ENCODE measurements at places on chromosomes 16 and 17.

GRCh38 chr17:51711581-51711980 lies 446.9 kb downstream of the CA10 start:
- H3K4me1 ChIP-seq = no peaks in the 10 kb centered on the region
- no peak overlapping the region for H3K27ac ChIP-seq
- no peak for DNase-seq
- H3K4me3 ChIP-seq = no peak overlapping the region
- no peaks in the 10 kb centered on the region for H3K36me3 ChIP-seq

DNA sequence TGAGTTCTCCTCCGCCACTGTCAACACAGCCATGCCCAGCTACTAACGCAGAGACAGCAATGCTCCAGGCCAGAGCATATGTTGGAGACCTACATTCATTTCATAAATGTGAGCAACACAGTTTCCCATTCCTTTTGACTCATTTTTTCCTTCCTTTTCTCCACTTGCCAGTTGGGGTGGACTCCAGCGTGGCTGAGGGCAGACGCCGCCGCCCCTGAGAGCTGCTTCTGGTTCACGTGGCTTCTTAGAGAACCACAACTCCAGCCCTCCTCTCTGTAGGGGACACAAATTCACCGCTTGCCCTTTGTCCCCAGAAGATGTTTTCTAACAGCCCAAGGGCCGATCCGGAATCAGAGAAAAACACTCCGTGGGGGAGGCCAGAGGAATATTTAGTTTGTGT lies 45.8 kb upstream of the ZCCHC14 start:
- DNase-seq = no peak
- H3K4me3 ChIP-seq = no peak overlapping the region
- peaks cover 2% of the 10 kb centered on the region for H3K27me3 ChIP-seq

DNA sequence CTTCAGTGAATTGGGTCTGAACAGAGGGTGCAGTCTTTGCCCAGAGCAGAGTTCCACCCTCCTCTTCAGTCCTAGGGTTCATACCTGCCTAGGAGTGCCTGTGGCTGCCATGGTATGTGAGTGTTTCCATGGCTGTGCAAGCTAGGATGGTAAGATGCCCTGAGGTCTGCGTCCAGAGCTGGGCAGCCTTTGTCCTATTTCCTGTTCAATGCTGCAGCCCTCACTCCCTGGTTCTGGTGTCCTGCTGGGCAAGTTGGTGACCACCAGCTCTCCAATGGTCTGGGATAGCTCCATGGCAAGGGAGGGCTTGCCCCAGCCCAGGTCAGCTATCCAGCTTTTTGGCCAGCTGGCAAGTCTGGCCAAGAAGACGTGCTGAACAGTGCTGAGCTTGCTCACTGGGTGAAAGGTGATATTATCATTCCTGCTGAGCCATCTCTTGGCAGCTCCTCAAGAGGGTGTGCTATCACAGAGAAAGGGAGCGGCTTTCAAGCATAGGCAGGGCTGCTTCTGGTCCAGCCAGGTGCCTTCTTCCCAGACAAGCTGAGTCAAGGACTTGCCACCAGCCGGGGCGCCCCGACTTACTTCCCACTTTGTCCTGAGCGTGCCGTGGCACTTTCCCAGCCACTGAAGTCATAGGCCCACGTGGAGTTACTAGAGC lies 13.0 kb upstream of the NFATC3 start:
- peaks cover 45% of the 10 kb centered on the region for H3K4me1 ChIP-seq
- H3K27me3 ChIP-seq = no peaks in the 10 kb centered on the region
- H3K4me3 ChIP-seq = no peak overlapping the region
- peak overlapping the region; percentile 72 for H3K27ac ChIP-seq

DNA sequence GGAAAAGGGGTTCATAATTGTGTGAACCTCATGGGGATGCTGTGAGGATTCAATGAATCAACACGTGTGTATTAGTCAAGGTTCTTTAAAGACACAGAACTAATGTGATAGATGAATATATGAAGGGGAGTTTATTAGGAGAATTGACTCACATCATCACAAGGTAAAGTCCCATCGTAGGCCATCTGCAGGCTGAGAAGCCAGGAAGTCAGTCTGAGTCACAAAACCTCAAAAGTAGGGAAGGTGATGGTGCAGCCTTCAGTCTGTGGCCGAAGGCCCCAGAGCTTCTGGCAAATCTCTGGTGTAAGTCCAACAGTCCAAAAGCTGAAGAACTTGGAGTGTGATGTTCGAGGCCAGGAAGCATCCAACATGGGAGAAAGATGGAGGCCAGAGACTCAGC lies 413.4 kb downstream of the CDH13 start:
- no peaks in the 10 kb centered on the region for H3K36me3 ChIP-seq
- H3K4me3 ChIP-seq = no peak overlapping the region
- H3K27me3 ChIP-seq = no peaks in the 10 kb centered on the region

DNA sequence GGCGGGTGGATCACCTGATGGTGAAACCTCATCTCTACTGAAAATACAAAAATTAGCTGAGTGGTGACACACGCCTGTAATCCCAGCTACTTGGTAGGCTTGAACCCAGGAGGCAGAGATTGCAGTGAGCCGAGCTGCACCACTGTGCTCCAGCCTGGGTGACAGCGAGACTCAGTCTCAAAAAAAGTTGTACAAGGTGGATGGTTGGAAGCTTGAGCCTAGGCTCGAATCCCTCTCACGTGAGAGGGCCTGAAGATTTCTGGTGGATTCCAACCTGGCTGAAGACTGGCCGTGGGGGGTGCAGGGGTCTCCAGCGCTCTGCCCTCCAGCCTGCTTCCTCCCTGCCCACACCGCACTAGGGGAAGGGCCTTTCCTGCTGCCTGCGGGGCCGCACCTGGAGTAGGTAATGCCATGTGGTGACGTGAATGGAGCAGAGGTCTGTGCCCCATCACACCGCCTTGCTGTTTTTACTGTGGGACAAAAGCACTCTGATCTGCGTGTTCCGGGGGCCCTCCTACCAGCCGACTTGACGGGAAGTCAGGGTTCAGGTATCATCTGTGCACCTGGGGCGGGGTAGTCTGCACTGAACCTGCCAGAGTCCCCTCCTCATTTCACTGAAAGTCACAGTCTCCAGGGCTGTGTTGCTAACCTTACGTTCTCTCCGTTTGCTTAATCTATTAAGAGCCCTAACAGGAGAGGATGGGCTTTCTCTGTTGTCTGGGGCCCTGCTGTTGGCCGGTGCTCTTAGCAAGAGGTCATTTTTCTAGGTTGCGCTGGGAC lies 4.2 kb downstream of the RPL13 start:
- no peak overlapping the region for H3K27ac ChIP-seq
- peaks cover 30% of the 10 kb centered on the region for H3K4me1 ChIP-seq
- DNase-seq = no peak

DNA sequence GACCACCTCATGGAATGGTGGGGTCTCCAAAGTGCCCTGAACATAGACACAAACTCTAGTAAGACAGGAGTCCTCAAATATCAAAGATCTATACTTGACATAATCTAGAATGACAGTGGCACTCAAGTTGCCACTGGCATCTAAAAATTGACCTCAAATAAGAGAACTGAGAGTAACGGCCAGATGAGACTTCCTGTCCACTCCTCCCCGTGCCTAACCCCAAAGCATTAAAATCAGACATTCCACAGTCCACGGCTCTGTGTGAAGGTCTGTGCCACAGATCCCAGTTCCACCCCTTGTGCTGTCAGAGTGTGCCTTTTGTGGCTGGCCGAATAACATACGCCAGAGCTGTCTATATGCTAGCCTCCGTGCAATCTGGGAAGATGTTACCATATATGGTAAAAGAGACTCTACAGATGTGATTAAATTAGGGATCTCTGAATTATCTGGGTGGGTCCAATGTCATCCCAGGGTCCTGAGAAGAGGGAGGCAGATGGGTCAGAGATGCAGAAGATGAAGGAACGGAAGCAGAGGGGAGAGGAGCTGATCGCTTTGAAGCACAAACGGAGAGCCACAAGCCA lies 21.0 kb upstream of the EVPL start:
- H3K27ac ChIP-seq = no peak overlapping the region
- peaks cover 37% of the 10 kb centered on the region for H3K36me3 ChIP-seq
- no peaks in the 10 kb centered on the region for H3K27me3 ChIP-seq

- no peaks in the 10 kb centered on the region for H3K27me3 ChIP-seq
- no peak overlapping the region for H3K4me3 ChIP-seq
- no peaks in the 10 kb centered on the region for H3K4me1 ChIP-seq
These were observed 86.1 kb downstream of the ZFHX3 start for GRCh38 chr16:72961863-72962262.

DNA sequence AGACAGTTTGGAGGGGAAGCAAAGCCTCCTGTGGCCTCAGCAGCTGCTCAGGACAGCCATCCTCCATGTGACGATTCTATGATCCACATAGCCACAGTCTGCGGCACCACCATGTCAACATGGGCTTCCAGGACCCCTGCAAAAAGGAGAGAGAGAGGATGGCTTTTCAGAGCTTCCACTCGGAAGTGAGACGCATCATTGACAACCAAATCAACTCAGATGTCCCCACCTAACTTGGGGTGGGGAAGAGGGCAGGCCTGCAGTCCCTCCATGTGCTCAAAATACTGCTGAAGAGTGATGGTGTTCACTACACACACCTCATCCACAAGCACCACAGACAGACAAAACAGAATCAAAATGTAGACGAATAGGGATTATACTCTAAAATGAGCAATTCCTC lies 5.9 kb upstream of the METTL16 start:
- peaks cover 1% of the 10 kb centered on the region for H3K4me1 ChIP-seq
- no peak overlapping the region for H3K27ac ChIP-seq
- no peak overlapping the region for H3K4me3 ChIP-seq
- no peaks in the 10 kb centered on the region for H3K27me3 ChIP-seq
- DNase-seq = no peak

- no peak overlapping the region for H3K27ac ChIP-seq
- no peaks in the 10 kb centered on the region for H3K36me3 ChIP-seq
These were observed 27.2 kb downstream of the SNX20 start for GRCh38 chr16:50653633-50654519.

DNA sequence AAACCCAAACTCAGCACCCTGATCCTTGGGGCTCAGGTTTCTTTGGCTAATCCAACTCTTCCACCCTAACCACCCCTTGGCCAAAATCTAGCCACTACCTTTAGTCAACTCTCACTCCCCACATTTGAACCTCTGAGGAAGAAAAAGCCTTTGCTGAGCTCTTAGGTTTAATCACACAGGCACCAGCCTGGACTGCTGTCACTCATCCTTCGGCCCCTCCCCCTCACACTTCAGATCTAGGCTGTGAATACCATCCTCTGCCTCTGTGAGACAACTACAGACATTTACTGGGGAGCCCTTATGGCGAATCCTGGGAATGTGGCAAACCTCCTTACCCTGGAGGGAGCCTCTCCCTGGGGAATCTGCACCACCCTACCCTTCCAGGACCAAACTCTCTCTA lies 5.3 kb upstream of the RNASEK start:
- H3K36me3 ChIP-seq = peaks cover 29% of the 10 kb centered on the region
- H3K4me1 ChIP-seq = peaks cover 27% of the 10 kb centered on the region
- no peaks in the 10 kb centered on the region for H3K27me3 ChIP-seq
- no peak for DNase-seq

GRCh38 chr16:84239141-84239769 lies 557 bp downstream of the KCNG4 start:
- no peaks in the 10 kb centered on the region for H3K4me1 ChIP-seq
- DNase-seq = no peak
- no peak overlapping the region for H3K4me3 ChIP-seq
- no peaks in the 10 kb centered on the region for H3K36me3 ChIP-seq
- no peak overlapping the region for H3K27ac ChIP-seq
- peaks cover 43% of the 10 kb centered on the region for H3K27me3 ChIP-seq

- H3K27ac ChIP-seq = no peak overlapping the region
- H3K4me1 ChIP-seq = peaks cover 27% of the 10 kb centered on the region
- H3K36me3 ChIP-seq = no peaks in the 10 kb centered on the region
- DNase-seq = no peak
- H3K4me3 ChIP-seq = no peak overlapping the region
These were observed 45.0 kb upstream of the SMURF2 start for GRCh38 chr17:64707050-64707591.

- H3K27me3 ChIP-seq = no peaks in the 10 kb centered on the region
- peaks cover 29% of the 10 kb centered on the region for H3K4me1 ChIP-seq
- H3K36me3 ChIP-seq = no peaks in the 10 kb centered on the region
- peak overlapping the region; percentile 40 for H3K27ac ChIP-seq
These were observed 948 bp downstream of the UTP18 start for GRCh38 chr17:51261024-51261963.

GRCh38 chr16:57537194-57537505 lies 779 bp upstream of the CCDC102A start:
- peak overlapping the region; percentile 84 for H3K4me3 ChIP-seq
- no peaks in the 10 kb centered on the region for H3K27me3 ChIP-seq
- peaks cover 87% of the 10 kb centered on the region for H3K4me1 ChIP-seq

GRCh38 chr17:17084941-17085340 lies 42.7 kb downstream of the MPRIP start:
- peaks cover 49% of the 10 kb centered on the region for H3K36me3 ChIP-seq
- no peak for DNase-seq
- no peak overlapping the region for H3K4me3 ChIP-seq
- no peak overlapping the region for H3K27ac ChIP-seq
- no peaks in the 10 kb centered on the region for H3K4me1 ChIP-seq
- H3K27me3 ChIP-seq = no peaks in the 10 kb centered on the region

DNA sequence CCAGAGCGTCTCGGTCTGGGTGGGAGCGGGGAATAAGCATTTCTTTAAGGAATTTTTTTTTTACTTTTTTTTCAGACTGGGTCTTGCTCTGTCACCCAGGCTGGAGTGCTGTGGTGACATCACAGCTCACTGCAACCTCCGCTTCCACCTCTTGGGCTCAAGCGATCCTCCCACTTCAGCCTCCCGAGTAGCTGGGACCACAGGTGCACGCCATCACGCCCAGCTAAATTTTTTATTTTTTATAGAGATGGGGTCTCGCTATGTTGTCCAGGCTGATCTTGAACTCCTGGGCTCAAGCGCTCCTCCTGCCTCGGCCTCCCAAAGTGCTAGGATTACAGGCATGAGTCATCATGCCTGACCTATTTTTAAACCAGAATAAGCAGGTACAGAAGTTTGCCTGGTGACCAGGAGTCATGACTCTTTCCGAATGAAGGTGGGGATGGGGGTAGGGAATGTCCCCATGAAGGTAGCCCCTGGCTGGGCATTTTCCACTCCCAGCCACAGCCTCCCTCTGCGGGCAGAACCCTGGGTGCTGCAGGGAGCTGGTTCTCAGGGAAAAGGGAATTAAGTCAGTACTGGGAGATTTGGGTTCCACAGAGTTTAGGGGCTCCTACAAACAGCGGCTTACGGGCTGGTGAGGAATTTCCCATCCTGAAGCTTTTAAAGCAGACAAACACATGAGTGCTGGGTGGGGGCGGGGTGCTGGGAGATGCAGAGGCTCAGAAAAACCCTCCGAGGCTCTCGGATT lies 48.3 kb downstream of the TBC1D16 start:
- H3K4me3 ChIP-seq = no peak overlapping the region
- no peaks in the 10 kb centered on the region for H3K4me1 ChIP-seq
- H3K27me3 ChIP-seq = no peaks in the 10 kb centered on the region
- no peaks in the 10 kb centered on the region for H3K36me3 ChIP-seq

DNA sequence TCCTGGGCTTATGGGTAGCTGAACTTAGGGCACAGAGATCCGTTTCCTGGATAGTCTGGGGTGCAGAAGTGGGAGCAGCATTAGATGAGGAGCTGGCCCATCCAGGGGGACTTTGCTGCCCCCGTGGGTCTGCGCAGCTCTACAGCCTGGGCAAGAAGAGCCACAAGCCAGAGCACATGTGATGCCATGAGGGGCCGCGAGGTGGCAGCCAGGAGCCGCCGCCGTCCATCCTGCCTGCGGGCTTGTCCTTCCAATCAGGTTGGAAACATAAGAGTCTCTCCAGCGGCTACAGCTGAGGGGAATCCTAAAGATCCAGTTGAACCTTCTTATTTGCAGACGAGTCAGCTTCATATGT lies 21.9 kb downstream of the C1QTNF1 start:
- H3K36me3 ChIP-seq = no peaks in the 10 kb centered on the region
- H3K4me1 ChIP-seq = no peaks in the 10 kb centered on the region
- H3K27ac ChIP-seq = no peak overlapping the region
- H3K27me3 ChIP-seq = no peaks in the 10 kb centered on the region
- no peak overlapping the region for H3K4me3 ChIP-seq

All from T-cell (primary cell).